ENCODE measurements at places on chromosomes 2 and 18.

DNA sequence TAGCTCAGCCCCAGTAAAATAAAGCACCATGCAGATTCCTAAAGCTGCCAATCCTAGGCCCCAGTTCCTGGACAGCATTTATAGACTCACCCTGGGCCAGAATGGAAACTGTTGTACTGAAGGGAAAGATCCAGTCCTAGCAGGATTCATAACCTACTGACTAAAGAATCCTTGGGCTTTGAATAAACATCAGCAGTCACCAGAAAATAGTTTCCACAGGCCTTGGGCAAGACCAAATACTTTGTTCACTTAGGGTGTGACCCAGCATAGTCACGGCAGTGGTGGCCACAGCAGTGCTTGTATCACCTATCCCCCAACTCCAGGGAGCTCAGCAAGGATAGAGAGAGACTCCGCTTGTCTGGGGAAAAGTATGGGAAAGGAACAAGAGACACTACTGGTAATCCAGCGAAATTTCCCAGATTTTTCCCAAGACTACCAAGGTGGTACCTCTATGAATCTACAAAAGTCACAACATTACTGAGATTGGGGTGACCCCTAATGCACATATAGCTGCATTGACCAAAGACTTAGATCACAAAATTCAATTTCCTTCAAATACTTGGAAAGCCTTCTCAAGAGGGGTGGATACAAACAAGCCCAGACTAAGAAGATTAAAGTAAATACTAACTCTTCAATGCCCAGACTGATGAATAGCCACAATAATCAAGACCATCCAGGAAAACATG lies 748.1 kb upstream of the LRATD1 start:
- no peak overlapping the region for H3K27ac ChIP-seq
- no peak overlapping the region for H3K4me3 ChIP-seq
- no peak for DNase-seq
- no peaks in the 10 kb centered on the region for H3K27me3 ChIP-seq
- H3K36me3 ChIP-seq, result no peaks in the 10 kb centered on the region

DNA sequence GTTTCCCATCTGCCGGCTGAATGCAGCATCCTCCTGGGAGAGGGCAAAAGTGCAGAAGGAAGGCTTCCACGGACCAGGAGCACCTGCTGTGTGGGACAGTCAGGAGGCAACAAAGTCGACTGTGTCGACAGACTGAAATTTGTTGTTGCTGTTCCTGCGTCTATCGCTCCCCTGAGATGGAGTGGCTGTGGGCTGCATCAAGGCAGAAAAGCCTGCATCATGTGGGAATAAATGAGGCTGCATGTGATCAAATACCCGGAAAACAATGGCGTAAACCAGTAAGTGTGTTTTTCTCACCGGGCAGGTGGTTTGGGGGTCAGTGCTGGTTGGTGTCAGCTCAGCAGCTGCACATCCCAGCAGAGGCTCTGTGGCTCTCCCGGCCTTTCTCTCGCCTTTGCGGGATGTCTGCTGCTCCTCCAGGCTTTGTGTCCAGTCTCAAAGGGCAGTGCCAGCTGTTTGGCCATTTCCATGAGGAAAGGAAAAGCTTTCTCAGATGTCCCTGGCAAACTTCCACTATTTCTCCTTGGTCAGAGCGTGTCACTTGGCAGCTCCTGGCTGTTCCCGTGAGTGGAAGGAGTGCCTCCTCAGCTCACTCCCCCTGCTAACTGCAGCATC lies 262.4 kb downstream of the NDUFA10 start:
- no peaks in the 10 kb centered on the region for H3K36me3 ChIP-seq
- H3K4me1 ChIP-seq, result no peaks in the 10 kb centered on the region
- no peak overlapping the region for H3K27ac ChIP-seq

GRCh38 chr2:235263205-235264120 lies 230.4 kb upstream of the AGAP1 start:
- peak overlapping the region; percentile 43 for H3K27ac ChIP-seq
- peak overlapping the region; percentile 43 for H3K4me3 ChIP-seq
- peaks cover 14% of the 10 kb centered on the region for H3K4me1 ChIP-seq
- peaks cover 2% of the 10 kb centered on the region for H3K27me3 ChIP-seq
- no peaks in the 10 kb centered on the region for H3K36me3 ChIP-seq

DNA sequence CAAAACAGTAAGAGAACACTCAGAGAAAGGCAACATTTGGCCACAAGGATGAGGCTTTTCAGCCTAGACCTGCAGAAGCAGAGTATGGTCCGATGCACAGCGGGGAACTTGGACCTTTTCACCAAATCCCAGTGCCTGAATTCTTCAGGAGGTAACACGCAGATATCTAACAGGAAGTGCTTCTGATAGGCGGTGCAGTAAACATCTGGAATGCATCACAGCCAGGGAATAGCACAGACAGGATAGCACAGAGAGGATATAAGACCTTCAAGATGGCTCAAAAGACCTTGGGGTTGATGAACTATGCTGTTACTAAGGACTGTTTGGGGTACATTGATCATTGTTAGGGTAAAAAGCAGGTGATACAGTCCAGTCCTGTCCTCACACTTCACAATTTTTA lies 1.7 kb downstream of the TMEM127 start:
- no peak overlapping the region for H3K4me3 ChIP-seq
- no peak for DNase-seq
- H3K27me3 ChIP-seq, result no peaks in the 10 kb centered on the region
- peaks cover 44% of the 10 kb centered on the region for H3K4me1 ChIP-seq
- peaks cover 14% of the 10 kb centered on the region for H3K36me3 ChIP-seq

DNA sequence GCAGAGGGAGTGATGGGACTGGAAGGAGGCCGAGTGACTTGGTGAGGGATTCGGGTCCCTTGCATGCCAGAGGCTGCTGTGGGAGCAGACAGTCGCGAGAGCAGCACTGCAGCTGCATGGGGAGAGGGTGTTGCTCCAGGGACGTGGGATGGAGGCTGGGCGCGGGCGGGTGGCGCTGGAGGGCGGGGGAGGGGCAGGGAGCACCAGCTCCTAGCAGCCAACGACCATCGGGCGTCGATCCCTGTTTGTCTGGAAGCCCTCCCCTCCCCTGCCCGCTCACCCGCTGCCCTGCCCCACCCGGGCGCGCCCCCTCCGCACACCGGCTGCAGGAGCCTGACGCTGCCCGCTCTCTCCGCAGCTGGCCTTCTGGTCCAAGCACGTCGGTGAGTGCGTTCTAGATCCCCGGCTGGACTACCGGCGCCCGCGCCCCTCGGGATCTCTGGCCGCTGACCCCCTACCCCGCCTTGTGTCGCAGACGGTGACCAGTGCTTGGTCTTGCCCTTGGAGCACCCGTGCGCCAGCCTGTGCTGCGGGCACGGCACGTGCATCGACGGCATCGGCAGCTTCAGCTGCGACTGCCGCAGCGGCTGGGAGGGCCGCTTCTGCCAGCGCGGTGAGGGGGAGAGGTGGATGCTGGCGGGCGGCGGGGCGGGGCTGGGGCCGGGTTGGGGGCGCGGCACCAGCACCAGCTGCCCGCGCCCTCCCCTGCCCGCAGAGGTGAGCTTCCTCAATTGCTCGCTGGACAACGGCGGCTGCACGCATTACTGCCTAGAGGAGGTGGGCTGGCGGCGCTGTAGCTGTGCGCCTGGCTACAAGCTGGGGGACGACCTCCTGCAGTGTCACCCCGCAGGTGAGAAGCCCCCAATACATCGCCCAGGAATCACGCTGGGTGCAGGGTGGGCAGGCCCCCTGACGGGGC lies 4.6 kb downstream of the PROC start:
- peaks cover 12% of the 10 kb centered on the region for H3K27me3 ChIP-seq
- no peaks in the 10 kb centered on the region for H3K36me3 ChIP-seq
- peaks cover 2% of the 10 kb centered on the region for H3K4me1 ChIP-seq
- DNase-seq, result no peak

GRCh38 chr2:37355735-37356134 lies 11.3 kb downstream of the QPCT start:
- H3K27ac ChIP-seq, result no peak overlapping the region
- no peaks in the 10 kb centered on the region for H3K27me3 ChIP-seq
- H3K4me3 ChIP-seq, result no peak overlapping the region
- no peaks in the 10 kb centered on the region for H3K4me1 ChIP-seq
- no peak for DNase-seq

DNA sequence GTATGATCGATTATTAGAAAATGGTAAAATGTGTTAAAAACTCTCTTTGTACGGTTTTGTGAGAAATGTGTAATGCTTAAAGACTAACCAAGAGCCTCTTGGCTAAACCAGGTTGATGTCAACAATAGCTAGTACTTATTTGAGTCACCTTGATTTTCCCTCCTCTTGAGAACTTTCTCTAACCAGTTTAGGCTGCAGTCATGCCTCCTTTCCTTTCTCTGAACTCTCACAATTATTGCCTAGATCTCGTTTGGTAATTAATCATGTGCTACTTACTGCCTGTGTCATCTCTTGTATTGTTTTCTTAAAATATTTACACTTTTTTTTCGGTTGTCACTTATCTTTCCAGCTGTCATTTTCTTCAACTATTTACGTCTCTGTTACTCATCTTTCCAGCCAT lies 1.1 kb upstream of the EPC2 start:
- H3K4me3 ChIP-seq, result peak overlapping the region; percentile 79
- no peak for DNase-seq
- peaks cover 8% of the 10 kb centered on the region for H3K4me1 ChIP-seq
- no peaks in the 10 kb centered on the region for H3K36me3 ChIP-seq

- no peaks in the 10 kb centered on the region for H3K36me3 ChIP-seq
- no peak overlapping the region for H3K4me3 ChIP-seq
- H3K27ac ChIP-seq, result no peak overlapping the region
- H3K4me1 ChIP-seq, result no peaks in the 10 kb centered on the region
- no peaks in the 10 kb centered on the region for H3K27me3 ChIP-seq
Measured at GRCh38 chr18:11260961-11261461, 111.6 kb upstream of the PIEZO2 start.

DNA sequence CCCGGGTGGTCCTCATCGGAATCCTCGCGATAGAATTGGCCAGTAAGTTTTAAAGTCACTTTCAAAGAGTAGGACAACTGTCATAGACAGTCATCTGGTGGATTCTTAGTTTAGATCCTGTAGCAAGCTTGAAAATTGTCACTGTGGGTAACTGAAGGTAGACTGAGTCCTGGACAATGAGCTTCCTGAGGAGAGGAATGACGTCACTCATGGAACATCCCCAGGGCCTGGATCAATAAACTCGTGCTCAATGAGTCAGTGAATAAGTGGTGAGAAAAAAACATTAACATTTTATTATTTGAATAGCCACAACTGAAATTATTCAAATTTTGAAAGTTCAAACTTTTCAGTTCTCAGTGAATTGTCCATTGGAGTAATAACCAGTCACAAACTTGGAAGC lies 101.4 kb upstream of the CXCR4 start:
- H3K36me3 ChIP-seq, result no peaks in the 10 kb centered on the region
- DNase-seq, result no peak
- H3K4me1 ChIP-seq, result no peaks in the 10 kb centered on the region
- H3K27ac ChIP-seq, result no peak overlapping the region

GRCh38 chr2:223297788-223298187 lies 245.8 kb downstream of the KCNE4 start:
- no peaks in the 10 kb centered on the region for H3K36me3 ChIP-seq
- H3K27ac ChIP-seq, result no peak overlapping the region
- H3K27me3 ChIP-seq, result no peaks in the 10 kb centered on the region

- no peaks in the 10 kb centered on the region for H3K27me3 ChIP-seq
- H3K36me3 ChIP-seq, result no peaks in the 10 kb centered on the region
- no peak overlapping the region for H3K27ac ChIP-seq
- H3K4me1 ChIP-seq, result peaks cover 20% of the 10 kb centered on the region
- DNase-seq, result no peak
Measured at GRCh38 chr2:9660781-9661180, 30.0 kb upstream of the YWHAQ start.
